DMS 273 treated with DMSO at 0.1 percent for 48 hours (cell line): ENCODE measurements at places on chromosomes 11 and 22.
A peak's percentile ranks its signal among the peaks of the same experiment; 100 is the strongest.

- DNase-seq, result no peak
Observed at GRCh38 chr11:134388590-134388989, 23.5 kb downstream of the B3GAT1 start.

DNA sequence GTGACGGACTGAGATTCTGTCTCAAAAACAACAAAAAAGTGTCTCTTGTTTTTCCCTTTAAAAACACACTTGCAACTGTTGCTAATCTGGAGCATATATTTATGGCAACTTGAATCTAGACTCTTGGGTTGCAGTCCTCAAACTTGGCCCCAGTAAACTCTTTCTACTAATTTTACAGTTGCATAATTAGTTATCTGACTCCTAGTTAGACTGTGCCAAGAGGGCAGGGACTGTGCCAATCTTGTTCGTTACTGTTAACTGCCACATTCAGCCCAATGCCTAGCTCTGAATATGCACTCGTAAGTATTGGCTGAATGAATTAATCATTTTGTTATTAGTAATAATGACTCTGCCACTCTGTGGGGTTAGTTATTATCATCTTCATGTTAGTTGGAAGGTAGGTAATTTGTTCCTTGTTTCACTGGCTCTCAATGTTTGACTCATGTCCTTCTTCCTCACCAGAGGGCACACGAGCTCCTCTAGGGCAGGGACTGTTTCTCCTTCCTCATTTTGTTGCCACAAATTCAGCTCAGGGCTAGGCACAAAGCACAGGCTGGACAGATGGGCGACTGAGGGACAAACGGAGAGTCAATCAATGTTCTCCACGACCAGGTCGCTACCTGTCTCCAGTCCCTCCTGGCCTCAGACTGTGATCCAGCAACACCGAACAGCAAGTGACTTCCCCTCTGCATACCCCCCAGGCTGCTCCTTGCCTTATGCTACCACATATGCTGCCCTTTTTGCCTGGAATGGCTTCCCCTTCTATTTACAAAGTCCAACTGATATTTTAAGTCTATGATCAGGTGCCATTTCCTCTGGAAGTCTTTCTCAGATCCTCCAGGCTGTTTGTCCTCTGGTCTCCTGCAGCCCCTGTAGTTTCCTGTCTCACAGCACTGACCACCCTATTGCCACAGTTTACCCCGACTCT is 9.0 kb downstream of the CLPB start:
- DNase-seq, result peak; percentile 28

DNA sequence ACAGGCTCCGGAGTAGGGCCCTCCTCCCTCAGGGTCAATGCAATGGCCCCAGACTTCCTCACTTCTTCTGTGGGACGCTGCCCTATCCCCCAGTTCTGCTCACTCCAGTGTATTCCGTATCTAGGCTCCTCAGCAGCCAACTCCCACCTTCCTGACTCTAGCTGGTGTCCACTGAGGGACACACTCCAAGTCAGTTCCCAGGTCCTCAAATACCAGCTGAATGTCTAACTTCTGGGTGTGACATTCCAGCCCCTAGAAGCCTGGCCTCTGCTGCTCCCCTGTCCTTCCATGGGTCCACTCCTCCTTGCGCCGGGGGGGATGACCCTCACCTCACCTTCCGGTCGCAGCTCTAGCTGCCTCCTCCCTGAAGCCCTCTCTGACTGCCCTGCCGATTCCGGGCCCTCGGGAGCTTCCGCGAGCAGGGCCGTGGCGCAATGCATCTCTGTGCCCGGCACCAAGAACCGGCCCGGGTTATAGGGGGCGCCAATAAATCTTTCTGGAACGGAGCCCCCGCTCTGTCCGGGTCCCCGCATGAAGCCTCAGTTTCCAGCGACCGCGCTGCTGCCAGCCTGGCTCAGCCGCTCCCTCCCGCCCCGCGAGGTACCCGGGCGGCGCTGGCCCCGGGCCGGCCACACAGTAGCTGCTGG is 15.4 kb downstream of the BAD start:
- DNase-seq, result no peak

DNA sequence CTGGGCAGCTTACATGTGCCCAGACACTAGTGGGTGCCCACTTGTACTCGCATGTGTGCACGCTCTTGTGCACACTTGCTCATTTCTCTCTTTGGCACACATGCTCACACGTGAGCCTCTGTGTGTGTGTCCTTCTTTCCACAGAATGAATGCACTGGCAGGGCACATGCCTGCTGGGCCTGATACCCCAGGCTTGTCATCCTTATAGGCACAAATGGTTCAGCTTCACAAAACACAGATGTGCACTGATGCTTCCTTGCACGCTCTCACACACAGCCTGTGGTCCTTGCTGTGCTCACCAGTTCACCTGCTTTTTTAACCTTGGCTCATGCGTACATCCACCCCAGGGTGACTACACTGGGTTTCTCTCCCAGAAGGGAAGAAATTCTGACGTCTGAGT is 174.8 kb downstream of the BUD13 start:
- no peak for DNase-seq

DNA sequence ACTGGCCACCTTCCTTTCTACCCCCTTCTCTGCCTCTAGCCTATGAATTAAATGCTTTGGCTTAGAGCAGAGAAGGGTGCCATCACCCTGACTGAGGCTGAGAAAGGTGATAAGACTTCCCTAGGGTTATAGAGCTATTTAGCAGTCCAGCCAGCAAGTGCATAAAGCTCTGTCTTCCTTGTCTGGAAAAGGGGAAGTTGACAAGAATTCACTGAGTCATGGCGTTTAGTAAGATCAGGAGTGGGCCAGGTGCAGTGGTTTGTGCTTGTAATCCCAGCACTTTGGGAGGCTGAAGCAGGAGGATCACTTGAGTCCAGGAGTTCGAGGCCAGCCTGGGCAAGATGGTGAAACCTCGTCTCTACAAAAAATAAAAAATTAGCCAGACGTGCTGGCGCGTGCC is 63.1 kb downstream of the LHFPL7 start:
- DNase-seq, result no peak

DNA sequence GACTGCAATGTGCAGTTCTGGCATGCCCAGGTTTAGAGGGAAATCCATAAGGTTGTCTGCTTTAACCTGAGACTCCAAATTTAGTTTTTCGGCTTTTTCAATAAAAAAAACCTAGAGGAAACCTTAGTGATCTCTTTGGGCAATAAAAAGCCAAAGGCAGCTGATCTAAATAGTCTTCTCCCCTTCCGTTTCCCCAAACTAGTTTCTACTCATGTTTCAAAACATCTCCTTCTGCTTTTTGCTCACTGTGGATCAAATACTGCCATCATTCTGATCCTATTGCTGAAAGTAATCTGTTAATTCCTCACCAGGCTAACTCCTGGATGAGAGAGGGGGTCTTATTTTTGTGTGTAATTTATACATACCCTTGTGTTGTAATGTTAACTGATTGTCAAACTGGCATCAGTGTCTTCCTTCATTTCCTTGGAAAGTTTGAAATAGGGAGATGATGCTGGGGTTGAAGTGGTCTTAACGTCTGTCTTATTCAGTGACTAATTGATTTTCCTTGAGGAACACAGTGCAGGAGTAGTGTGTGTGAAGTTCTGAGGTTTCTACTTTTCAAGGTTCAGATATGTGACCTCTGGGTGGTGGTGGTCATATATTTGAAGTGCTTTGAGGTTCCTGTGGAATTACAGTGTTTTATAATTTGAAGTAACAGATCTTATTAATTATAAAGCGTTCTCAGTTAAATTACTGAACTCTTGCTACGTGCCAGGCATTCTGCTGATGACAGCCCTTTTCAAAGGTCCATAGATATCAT is 55.0 kb downstream of the ARHGAP42 start:
- DNase-seq, result no peak

GRCh38 chr11:2772544-2773031 is 72.8 kb upstream of the KCNQ1OT1 start:
- no peak for DNase-seq

DNA sequence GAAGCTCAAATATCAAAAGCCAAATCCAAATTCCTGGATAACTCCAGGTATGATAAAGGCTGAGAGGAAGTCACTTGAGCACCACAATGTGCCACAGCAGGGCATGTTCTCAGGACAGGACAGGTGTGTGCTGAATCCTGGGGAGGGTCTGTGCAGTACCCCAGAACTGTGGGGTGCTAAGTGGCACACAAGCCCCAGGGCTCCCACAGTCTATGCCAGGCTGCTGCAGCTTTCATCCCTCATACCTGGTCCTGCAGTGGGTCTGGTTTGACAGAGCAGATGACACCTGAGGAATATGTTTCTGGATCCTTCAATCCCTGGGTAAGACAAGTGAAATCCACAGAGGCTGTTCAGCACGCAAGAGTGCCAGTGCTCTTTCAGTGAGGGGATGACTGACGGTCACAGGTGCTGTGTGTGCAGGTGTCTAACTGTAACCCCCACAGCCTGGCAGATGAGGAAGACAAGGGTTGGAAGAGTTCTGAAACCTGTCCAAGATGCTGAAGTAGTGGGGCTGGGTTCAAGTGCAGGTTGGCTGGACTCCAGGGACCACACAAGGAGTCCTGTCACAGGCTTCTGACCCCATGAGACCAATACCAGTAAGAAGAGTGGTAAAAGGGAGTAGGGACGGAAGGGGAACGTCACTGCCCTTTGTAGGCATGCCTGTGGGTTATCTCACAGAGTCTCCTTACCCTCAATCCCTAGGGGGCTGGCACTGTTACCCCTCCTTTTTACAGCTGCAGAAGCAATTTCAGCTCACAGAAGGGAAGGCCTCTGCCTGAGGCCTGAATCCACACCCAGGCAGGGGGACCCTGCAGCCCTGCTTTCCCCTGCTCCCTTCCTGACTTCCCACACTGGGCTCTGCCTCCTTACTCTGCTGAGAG is 14.1 kb downstream of the SERPIND1 start:
- no peak for DNase-seq

DNA sequence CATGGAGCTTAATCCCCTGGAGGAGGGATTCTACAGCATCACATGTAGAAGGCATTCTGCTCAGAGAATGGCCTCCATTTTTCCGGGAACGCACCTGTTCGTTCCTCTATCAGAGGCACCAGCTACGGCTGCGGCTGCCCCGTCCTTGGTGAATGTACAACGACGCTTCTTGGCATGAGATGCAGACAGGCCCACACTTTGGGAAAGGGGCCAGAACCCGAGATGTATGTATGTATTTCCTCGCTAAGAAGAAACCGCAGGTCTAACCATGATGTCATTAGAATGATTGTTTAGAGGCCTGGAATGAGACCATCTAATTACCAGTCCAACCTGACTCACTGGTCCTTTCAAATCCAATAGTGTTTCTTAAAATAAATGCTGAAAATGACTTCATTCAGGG is 1293.4 kb downstream of the TBC1D22A start:
- no peak for DNase-seq

- DNase-seq, result no peak
Observed at GRCh38 chr11:14873632-14874031, 18.4 kb downstream of the CYP2R1 start.

GRCh38 chr11:75760710-75761493 is 7.7 kb upstream of the DGAT2 start:
- no peak for DNase-seq

GRCh38 chr11:102319544-102319943 is 2.3 kb downstream of the BIRC3 start:
- DNase-seq, result no peak

DNA sequence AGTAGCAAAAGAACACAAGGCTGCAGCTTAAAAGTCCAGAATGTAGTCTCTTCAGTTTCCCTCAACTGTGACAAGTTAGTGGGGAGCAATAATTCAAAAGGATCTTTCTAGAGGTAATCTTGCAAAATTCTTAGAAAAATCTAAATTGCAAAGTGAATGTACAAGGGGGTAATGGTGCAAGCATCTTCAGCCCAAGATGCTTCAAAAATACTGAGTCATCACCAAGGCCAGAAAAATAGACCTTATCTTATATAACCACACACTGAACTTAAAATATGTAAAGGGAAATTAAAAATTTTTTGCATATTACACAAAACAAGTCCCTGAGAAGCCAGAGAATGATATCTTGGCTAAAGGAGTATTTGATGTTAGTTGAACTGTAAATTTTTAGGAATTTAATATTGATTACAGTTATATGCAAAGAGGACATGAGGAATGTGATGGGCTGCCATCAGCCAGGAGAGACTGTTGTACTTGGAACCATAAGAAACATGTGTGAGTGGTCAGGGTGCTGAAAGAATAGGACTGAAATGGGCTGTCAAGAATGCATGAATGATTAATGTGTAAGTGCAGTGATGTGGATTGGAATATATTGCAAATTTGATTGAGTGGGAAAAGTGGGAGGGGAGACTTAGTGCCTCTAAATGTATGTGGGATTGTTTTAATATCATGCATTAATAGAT is 85.7 kb upstream of the LIN7C start:
- DNase-seq, result no peak

DNA sequence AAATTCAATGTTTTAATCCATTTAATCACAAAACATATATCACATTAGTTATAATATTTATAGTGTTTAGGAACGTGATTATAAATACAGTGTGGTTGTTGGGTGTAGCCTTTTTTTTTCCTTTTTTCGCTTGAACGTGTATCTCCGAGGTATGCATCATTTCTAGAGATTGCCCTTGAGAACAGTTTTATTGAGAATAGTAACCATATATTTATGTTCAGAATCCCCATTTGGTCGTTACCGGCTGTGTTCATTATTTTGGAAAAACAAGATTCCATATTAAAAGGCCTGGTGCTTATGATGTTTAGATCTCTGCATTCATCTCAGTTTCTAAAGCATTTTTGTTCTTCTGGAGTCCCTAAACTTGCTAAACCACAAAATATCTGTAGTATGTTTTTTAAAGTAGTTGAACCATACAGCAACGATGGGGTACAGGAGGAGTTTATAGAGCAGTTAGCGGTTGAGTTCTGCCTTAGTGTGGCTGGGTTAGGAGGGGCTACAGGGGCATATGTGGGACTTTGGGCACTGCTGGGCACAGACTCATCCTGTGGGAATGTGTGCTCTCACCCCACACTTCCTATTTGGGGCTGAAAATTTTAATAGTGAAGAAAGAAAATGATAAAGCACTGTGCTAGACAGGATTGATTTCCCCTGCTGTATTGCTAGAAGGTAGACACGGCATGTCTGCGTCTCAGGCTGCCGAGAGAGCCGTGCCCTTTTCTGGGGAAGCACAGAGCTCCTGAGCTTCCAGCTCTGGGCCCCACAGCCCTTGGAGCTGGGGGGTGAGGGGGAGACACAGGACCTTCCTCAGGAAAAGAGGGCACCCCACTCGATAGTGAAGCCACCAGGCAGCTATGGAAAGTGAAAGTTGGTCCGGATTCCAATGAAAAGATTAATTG is 81.5 kb upstream of the PPARA start:
- DNase-seq, result no peak

GRCh38 chr11:86447763-86448480 is 73.2 kb downstream of the CCDC81 start:
- no peak for DNase-seq

GRCh38 chr11:112175599-112175952 is 264 bp downstream of the BCO2 start:
- no peak for DNase-seq

DNA sequence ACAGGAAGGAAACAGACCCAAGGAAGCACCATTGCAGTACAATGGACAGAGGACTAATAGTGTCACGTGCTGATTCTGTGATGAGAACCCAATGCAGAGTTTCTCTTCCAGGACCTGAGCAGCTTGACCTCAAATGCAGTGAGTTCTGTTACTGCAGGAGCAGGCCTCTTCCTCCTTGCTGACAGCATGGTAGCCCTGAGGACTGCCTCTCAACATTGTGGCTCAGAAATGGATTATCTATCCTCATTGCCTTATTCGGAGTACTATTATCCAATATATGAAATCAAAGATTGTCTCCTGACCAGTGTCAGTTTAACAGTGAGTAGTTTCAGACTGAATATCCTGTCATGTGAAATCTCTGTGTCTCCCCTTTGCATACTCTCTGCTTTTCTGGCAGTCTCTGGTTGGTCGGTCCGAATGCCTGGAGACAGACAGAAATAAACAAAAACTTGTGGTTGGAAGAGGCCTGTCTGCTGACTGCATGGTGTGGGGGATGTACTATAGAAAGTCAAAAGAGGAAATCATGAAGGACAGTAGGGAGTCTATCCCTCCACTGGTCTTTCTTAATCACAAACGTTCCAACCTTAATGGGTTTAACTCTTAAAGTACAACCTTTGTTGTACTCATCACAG is 6.9 kb upstream of the MS4A14 start:
- no peak for DNase-seq
